NCI-H526 (cell line): ENCODE measurements at places on chromosomes 12 and 14.
A peak's percentile ranks its signal among the peaks of the same experiment; 100 is the strongest.

GRCh38 chr12:96658075-96658474, 168.7 kb downstream of the CFAP54 start:
- no peak for DNase-seq

GRCh38 chr12:93868771-93869170, 191.6 kb downstream of the CRADD start:
- no peak for DNase-seq

DNA sequence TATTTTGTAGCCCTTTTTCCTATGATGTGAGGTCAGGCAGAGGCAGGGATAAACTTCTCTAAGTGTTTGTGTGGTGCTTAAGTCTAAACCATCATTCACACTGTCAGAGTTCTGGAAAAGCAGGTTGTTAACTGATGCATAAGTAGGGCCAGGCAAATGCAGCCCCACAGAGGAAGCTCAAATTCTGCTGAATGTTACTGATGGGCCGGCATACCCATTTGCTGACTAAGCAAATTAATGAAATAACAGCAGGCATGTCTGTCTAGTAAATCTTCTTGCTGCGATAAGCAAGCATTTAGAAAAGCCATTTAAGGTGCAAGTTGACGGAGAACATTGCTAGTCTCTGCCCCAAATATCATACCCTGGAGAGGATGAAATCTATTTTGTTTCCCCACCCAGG, 523.2 kb upstream of the CCDC196 start:
- no peak for DNase-seq

- no peak for DNase-seq
Measured at GRCh38 chr12:110093631-110094311, 30.4 kb upstream of the IFT81 start.

- no peak for DNase-seq
Measured at GRCh38 chr12:13452955-13453570, 256.5 kb downstream of the EMP1 start.

DNA sequence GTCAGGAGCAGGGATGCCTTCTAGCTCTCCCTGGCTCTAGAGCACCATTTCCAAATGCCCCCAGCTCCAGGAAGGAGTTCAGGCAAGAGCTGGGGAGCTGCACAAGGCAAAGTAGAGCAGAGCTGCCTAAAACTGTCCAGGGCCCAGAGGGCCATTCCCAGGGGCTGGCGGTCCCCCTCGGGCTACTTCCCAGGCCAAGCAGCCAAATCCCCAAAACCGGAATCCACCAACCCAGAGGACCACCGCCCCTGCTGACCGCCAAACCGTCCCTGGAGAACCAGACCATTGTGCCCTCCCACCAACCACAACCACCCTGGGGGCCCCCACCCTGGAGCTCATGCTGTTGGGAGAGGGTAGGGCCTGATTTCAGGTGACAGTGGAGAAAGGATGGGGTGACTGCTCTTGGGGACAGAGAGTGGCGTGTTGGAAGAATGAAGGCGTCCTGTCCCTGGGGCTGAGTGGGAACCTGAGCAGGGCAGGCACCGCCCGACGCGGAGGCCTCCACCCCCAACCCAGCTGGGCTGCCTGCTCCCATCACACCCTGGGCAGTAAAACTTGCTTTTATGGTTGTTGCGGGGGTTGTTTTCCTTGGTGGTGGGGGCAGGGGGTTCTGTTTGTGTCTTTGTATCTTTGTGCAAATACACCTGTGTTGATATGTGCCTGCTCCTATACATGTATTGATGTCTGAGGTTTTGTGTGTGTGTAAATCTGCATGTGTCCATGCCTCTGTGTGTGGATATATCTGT, 24.0 kb upstream of the KRT78 start:
- DNase-seq = peak; percentile 29

DNA sequence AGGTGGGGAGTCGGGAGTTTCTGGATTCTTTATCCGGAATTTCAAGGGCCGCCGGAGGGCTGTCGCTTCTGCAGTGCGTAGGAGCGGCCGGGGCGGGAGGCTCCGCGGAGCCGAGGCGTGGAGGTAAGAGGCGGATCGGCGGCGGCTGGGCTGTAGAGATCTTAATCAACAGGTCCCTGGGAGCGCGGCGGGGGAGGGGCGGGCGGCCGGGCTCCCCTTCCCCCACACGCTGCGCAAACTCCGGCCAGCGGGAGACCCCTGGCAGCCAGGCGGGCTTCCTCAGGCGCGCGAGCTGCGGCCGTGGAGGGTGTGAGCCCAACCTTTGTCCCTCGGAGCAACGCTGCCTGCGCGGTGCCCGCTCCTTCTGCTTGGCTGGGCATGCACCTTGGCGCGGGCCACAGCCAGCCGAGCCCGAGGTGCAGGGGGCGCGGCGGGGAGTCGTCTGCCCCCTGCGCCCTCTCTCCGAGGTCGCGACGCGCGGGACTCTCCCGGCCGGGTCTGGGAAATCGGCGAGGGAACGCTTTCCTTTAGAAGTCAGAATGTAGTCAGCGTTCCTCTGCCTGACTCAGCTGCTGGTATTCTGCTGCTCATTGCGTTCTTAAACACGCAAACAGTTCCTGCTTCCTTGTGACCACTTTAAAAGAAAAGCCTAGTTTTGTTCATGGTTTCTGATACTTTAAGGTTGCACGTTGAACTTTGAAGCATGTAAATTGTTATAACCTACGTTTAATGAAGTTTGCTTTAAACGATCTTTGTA, at the start of gene PALS1:
TSS of gene PALS1 (plus strand) at position 25 of the 757 bp plus-strand sequence. CDS start 37,736 bp downstream, outside the sequence.
- DNase-seq = no peak

DNA sequence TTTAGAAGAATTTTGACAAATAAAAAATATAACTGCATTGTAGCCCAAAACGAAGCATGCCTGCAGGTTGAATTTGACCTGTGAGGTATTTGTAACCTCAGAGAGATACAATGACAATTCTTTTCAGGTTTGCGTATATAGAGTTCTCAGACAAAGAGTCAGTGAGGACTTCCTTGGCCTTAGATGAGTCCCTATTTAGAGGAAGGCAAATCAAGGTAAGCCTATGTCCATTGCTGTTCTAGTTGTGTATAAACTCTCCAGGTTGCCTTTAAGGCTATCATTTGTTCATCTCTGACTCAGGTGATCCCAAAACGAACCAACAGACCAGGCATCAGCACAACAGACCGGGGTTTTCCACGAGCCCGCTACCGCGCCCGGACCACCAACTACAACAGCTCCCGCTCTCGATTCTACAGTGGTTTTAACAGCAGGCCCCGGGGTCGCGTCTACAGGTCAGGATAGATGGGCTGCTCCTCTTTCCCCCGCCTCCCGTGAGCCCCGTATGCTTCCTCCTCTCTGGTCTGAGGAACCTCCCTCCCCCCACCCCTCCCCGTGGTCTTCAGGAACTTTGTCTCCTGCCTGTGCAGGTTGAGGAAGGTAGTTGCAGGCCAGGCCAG, 2.7 kb downstream of the PABPN1 start:
- DNase-seq = no peak

DNA sequence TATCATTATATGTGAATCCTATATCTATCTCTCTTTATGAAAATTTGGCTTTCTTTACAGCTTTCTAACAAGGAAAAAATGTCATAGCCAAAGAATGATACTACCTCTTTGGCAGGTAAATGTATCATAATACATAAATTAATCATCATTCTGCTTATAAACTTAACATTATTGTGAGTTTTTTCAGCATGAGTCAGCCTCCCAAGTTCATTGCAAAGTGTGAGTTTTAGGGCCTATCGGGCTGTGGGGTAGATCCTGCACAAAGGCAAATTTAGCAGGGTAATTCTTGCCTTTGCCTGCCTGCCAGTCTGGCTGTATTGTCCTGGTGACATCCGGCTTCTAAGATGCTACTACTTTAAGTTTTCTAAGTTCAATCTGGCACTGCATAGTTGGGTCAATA, 412.6 kb downstream of the MDGA2 start:
- no peak for DNase-seq
